CD4-positive, alpha-beta memory T cell (primary cell): ENCODE measurements at places on chromosomes 13 and 19. TPM values are rescaled to one million over a fixed set of nuclear protein-coding genes. Genes with fewer than 3 reads are reported as not detected.

Gene NALCN
- not detected for total RNA-seq

Gene KIR3DL2
- not detected for total RNA-seq

Gene FGF22
- 1.8 TPM for total RNA-seq

DNA sequence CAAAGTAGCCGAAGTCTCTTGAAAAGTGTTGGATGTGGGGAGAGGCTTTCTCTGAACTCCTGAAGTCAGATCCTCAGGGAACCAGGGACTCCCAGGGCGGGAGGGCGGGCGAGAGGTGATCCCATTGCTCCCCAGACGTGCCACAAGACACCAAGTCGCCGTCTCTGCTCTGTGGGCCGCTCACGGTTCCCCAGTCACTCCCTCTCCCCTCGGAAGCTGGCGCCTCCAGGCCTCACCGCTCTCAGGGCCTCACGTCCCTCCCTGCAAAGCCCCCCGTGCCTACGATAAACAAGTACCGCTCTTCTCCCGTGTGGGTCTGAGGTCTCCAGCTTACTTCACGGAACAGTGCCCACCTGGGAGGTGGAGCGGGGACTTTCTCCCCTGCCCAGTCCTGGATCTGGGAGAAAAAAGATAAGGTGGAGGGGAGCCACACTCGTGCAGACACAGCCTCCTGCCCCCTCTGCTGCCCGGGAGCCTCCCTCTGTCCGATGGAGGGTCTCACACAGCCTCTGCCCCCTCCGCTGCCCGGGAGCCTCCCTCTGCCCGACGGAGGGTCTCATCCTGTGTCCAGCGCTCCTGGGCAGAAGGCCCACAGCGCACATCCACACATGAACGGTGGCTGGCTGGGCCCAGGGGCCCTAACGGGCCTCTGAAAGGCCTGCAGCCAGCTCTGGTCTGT is 50.7 kb downstream of the GAS6 start:
- H3K27me3 ChIP-seq, result no peaks in the 10 kb centered on the region
- H3K36me3 ChIP-seq, result no peaks in the 10 kb centered on the region
- DNase-seq, result no peak
- H3K4me1 ChIP-seq, result peaks cover 15% of the 10 kb centered on the region
- no peak overlapping the region for H3K27ac ChIP-seq
- no peak overlapping the region for H3K4me3 ChIP-seq

DNA sequence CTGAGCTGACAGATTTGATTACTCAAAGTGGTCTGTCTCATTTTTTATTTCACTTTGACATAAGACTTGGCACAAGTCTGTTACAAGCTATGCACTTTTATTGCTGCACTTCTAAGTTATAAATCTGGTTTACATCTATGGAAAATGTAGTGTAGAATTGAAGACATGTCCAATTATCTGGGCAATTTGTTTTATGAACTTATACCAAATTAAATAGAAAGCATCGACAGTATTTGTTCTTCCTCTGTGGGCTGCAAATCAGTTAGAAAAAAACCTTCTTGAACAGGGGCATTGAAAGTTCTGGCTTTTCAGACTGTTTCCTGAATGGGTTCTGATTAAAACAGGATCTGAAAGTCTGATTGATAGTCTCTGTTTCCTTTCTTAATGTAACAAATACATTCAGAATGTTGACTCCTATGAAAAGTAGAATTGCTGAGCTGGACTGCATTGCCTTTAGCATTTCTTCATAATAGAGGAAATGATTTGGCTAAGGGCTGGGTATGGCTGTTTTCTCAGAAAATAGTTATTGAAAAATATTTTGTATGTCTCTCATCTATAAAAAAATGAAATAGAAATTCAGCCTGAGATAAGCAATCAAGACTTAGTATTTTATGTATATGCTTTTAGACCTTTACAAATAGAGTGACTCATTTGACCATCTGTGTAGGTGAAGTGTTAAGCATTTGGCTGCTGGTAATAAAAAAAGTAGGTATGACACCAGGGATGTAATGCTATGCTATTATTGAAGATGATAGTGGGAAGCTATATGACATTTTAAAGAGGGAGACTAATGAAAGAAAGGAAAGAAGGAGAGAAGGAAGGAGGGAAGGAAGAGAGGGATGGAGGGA is 210.9 kb upstream of the SPRY2 start:
- H3K36me3 ChIP-seq, result no peaks in the 10 kb centered on the region
- no peak for DNase-seq
- H3K4me3 ChIP-seq, result no peak overlapping the region
- H3K27me3 ChIP-seq, result no peaks in the 10 kb centered on the region

Gene GNA15
- 2.5 TPM for total RNA-seq

GRCh38 chr19:18504886-18505610 is 16.8 kb downstream of the ELL start:
- no peak for DNase-seq
- H3K4me1 ChIP-seq, result peaks cover 99% of the 10 kb centered on the region
- peak overlapping the region; percentile 56 for H3K27ac ChIP-seq
- no peaks in the 10 kb centered on the region for H3K36me3 ChIP-seq

- no peak for DNase-seq
- H3K27ac ChIP-seq, result no peak overlapping the region
- no peaks in the 10 kb centered on the region for H3K27me3 ChIP-seq
- H3K4me1 ChIP-seq, result no peaks in the 10 kb centered on the region
These were observed 216.8 kb downstream of the TM9SF2 start for GRCh38 chr13:99717959-99718674.

- no peaks in the 10 kb centered on the region for H3K27me3 ChIP-seq
- no peak overlapping the region for H3K4me3 ChIP-seq
- H3K27ac ChIP-seq, result no peak overlapping the region
- H3K36me3 ChIP-seq, result no peaks in the 10 kb centered on the region
These were observed 416.2 kb downstream of the DIAPH3 start for GRCh38 chr13:59747529-59747928.

- no peaks in the 10 kb centered on the region for H3K27me3 ChIP-seq
- no peaks in the 10 kb centered on the region for H3K36me3 ChIP-seq
- H3K4me1 ChIP-seq, result peaks cover 17% of the 10 kb centered on the region
- H3K4me3 ChIP-seq, result no peak overlapping the region
- no peak for DNase-seq
- no peak overlapping the region for H3K27ac ChIP-seq
These were observed 3.8 kb upstream of the KCTD12 start for GRCh38 chr13:76890021-76890420.

Gene ACTMAP
- 5.2 TPM for total RNA-seq

DNA sequence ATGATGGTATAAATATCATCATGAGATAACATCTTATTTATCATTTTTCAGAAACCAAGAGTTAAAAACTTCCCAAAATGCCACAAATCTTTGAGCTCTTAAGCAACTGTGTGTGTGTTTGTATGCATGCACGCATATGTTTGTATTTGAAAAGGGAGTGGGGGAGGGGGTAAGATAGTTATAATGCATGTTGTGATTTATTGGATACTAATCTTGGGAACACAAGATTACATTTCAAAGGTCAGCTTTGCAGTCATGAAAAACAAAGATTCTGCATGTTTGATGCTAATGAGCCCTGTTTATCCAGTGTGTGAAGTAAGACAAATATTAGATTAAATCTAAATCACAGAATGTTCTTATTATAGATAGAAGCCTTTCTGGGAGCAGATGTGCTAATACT is 355.9 kb downstream of the DCT start:
- H3K36me3 ChIP-seq, result no peaks in the 10 kb centered on the region
- H3K27me3 ChIP-seq, result no peaks in the 10 kb centered on the region
- no peak for DNase-seq
- H3K4me1 ChIP-seq, result no peaks in the 10 kb centered on the region
- no peak overlapping the region for H3K4me3 ChIP-seq

Gene SLC10A2
- total RNA-seq, result not detected

Gene PCDH9
- 0.08 TPM for total RNA-seq

DNA sequence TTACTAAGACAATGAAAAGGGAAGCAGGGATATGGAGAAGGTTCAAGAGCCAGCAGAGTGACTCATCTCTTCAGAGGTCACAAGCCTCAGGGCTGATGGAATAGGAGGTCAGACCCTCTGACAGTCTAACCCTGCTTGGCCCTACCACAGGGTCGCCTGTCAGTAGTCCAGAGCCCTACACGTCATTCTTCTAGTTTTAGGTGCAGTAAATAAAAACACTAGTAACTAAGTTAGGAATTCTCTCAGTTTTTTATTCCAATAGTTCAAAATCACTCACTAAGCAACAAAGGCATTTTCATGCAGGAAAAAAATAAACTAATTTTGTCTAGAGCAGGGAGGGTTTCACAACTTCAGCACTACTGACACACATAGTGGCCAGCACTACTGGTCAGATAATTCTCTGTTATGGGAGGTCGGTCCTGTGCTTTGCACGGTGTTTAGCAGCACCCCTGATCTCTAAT is 27.2 kb downstream of the FOXO1 start:
- H3K4me1 ChIP-seq, result peaks cover 98% of the 10 kb centered on the region
- H3K27ac ChIP-seq, result no peak overlapping the region
- no peak for DNase-seq
- no peak overlapping the region for H3K4me3 ChIP-seq
- no peaks in the 10 kb centered on the region for H3K36me3 ChIP-seq

DNA sequence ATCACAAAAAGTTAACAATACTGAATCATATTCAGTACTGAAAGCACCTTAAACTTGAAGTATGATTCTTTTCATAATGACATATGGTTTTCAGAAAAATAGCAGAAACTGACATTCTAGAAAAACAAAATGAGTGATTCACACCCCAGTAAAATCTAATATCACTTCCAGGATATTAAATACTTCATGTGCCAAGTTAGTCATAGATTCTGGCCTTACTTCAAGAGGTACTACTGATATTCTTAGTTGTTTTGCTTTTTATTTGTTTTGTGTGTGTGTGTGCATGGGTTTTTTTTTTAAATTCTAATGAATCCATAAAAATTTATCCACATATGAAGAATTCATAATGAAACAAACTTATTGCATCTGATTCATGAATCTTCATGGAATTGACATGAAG is 207.9 kb upstream of the UFM1 start:
- H3K4me1 ChIP-seq, result no peaks in the 10 kb centered on the region
- DNase-seq, result no peak
- H3K4me3 ChIP-seq, result no peak overlapping the region

DNA sequence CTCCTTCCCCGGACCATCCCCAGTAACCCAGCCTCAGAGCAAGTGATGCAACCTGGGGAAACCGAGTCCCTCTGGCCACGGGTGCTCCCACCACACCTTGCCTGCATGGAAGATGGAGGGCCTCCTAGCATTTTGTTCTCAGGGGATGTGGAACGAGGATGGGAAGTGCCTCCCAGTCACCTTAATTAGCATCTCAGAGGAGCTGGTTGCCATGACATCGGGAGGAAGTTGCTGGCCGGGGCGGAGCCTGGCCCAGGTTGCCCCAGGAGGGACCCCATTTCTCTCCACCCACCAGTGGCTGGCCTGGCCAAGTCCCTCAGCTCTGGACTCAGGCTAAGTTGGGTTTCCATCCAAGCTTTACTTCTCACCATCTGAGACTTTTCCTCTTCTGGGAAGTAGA is 24.1 kb upstream of the PTPRS start:
- H3K4me1 ChIP-seq, result no peaks in the 10 kb centered on the region
- H3K4me3 ChIP-seq, result no peak overlapping the region
- H3K36me3 ChIP-seq, result no peaks in the 10 kb centered on the region
- H3K27ac ChIP-seq, result no peak overlapping the region
- DNase-seq, result no peak

GRCh38 chr19:9043524-9043923 is 33.3 kb upstream of the MUC16 start:
- H3K4me3 ChIP-seq, result no peak overlapping the region
- no peaks in the 10 kb centered on the region for H3K27me3 ChIP-seq
- no peak overlapping the region for H3K27ac ChIP-seq
- no peaks in the 10 kb centered on the region for H3K36me3 ChIP-seq

GRCh38 chr19:32289566-32290210 is 55.7 kb upstream of the ZNF507 start:
- no peak for DNase-seq
- no peak overlapping the region for H3K27ac ChIP-seq
- no peaks in the 10 kb centered on the region for H3K4me1 ChIP-seq

DNA sequence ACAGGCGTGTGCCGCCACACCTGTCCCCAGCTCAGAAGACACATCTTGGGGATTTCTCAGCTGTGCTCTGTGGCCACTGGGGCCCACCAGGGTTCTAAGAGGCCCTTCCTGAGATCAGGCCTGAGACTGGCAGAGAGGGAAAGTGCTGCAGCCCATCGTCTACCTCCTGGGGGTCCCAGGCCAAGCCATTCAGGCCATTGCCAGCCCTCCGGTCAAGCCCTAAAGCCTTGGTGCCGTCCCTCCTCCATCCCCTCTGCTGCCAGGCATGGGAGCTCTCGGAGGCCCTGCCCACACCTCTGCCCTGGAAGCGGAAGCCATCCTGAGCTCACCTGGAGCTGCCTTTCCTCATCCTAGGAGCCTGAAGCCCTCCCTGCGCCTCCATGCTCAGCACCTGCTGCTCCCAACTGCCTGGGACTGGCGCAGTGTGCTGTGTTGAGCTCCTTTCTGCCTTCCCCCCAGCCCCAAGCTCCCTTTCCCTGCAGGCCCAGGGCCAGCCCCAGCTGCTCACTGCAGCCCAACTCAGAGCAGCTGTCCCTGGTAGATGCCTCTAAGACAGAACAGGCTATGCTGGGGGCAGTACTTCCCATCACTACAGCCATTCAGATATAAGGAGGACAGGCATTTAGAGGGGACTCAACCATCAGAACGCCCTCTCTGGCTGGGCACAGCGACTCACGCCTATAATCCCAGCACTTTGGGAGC is 2.9 kb downstream of the SLC7A9 start:
- no peaks in the 10 kb centered on the region for H3K36me3 ChIP-seq
- no peak overlapping the region for H3K27ac ChIP-seq
- H3K4me3 ChIP-seq, result no peak overlapping the region
- no peak for DNase-seq

- H3K4me1 ChIP-seq, result no peaks in the 10 kb centered on the region
- H3K27me3 ChIP-seq, result no peaks in the 10 kb centered on the region
- H3K27ac ChIP-seq, result no peak overlapping the region
- no peak for DNase-seq
These were observed 139.4 kb downstream of the HS6ST3 start for GRCh38 chr13:96229356-96229755.
